ENCODE measurements at places on chromosomes 13 and 19.
A peak's percentile ranks its signal among the peaks of the same experiment; 100 is the strongest.

GRCh38 chr19:39816287-39817048 lies 17.5 kb downstream of the DYRK1B start:
- no peak for DNase-seq

- DNase-seq: no peak
Measured at GRCh38 chr13:59534806-59535205, 628.9 kb downstream of the DIAPH3 start.

GRCh38 chr19:4291184-4291732 lies 10.9 kb downstream of the TMIGD2 start:
- no peak for DNase-seq

DNA sequence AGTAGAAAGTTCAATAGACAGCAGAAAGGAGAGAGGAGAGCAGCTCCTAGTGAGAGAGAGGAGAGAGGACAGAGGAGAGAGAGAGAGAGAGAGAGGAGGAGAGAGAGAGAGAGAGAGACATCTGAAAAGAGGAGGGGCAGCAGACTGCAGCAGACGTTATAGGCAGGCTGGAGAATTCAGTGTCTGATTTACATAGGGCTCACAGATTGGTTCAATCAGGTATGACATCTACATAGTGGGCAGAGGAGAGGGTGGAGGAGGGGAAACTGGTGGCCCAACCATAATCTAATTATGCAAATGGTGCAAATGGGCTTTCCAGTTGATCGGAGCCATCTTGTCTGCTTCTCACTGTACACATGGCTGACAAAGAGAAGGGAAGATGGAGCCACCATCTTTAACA lies 221.3 kb upstream of the TRPC4 start:
- no peak for DNase-seq

DNA sequence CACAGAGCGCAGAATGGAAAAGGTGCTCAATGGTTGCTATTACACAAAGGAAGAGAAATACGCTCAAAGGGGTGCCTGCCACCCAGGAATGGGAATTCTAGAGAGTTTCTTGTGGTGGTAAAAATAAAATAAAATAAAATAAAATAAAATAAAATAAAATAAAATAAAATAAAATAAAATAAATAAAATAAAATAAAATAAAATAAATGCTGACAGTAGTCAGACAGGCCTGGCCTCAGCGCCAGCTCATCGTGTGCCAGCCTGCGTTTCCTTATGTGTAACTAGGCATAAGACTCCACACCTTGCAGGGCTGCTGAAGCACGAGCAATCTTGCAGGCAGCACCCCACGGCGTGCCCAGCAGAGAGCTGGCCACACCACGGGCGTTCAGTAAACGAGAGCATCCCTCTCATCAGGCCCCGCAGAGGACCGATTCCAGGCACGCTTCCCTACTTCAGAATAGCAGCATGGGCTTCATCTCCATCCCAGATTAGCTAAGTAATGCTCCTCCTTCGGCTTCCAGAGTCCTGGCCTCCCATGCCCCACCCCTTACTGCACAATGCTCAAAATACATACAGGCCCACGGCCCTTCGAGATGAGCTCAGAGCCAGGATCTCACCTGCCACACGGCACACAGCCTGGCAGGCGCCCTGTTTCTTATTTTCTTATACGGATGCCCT lies 5.6 kb downstream of the NAPA start:
- no peak for DNase-seq

- no peak for DNase-seq
Measured at GRCh38 chr13:79392882-79393563, 13.0 kb downstream of the RBM26 start.

- no peak for DNase-seq
Measured at GRCh38 chr19:42419309-42419708, 7.9 kb downstream of the LIPE start.

GRCh38 chr19:33678796-33679585 lies 57.2 kb downstream of the CHST8 start:
- DNase-seq: no peak

DNA sequence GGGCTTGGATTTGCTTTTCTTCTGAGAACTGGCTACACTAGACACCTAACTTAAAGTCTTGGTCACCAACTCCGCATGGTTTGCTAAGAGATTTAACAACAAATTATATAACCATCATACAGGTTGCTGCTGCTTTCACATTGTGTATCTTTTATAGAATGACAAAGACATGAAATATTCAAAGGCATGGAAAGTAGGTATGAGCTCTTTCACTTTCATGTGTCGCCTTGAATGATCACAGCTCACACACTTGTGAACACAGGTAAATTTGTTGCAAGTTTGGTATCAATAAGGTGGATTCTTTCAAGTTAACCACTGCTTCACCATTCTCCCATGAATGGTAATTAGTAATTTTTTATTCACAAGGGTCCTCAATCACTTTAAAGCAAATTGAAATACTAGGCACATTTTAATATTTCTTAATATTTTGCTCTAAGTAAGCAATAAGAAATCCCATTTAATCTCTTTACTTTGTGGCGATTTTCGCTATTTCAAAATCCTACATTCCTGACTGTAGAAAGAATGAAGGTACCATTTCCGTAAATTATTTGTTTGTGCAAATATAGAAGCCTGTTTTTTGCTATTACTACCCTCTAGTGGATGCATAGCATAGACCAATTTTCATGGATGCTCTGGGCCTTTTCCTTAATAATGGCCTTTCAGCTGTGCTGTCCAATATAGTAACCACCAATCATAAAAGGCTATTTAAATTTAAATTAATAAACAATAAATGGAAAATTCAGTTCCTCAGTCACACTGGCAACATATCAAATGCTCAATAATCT lies 45.5 kb upstream of the FREM2 start:
- no peak for DNase-seq

DNA sequence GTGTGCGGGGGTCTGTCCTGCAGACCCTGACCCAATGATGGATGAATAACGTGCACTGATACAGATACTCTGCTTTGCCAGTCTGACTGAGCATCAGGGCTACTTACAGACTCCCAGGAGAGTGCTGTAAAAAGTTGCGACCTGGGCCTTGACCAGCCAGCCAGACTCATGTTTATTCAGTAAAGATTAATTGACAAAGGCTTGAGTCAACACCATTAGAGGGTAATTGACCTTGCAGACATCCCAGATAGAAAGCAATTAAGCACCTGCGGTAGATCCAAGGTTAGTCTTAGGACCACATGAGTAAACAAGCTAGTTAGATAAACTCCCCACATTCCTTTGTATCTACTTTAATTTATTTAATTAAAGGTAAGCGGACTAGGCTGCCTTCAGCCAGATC lies 10.4 kb downstream of the NUDT19 start:
- no peak for DNase-seq

GRCh38 chr13:20882206-20882605 lies 20.3 kb downstream of the XPO4 start:
- DNase-seq: no peak

- no peak for DNase-seq
Measured at GRCh38 chr13:26495750-26496149, 61.7 kb upstream of the WASF3 start.

DNA sequence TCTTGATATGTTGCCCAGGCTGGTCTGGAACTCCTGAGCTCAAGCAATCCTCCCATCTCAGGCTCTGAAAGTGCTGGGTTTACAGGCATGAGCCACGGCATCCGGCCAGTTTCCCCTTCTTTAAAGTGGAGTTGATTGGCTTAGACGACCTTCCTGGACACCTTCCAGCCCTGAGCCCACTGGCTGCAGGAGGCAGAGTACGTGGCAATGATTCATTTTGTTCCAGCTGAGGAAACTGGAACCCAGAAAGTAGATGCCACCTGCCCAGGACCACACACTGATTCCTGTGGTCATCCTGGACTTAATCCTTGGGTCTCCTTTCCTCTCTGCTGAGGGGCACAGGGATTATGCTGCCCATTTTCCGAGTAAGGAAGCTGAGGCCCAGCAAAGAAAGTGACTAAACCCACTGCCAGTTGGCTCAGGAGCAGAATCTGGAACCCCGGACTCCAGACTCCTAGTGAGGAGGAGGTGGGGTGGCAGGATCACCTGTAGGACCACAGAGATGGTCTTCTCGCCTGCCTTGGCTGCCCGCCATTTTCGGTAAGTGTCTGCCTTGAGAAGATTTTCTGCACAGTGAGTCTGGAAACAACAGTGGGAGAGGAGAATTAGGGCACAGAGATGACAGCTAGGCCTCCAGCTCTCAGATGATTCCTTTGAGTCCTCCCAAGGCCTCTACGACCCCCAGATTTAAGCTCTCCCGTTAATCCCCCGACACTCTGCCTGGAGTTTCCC lies 737 bp downstream of the XRCC1 start:
- no peak for DNase-seq

- DNase-seq: peak; percentile 96
Measured at GRCh38 chr19:42295831-42296525, 6.0 kb upstream of the PRR19 start.

DNA sequence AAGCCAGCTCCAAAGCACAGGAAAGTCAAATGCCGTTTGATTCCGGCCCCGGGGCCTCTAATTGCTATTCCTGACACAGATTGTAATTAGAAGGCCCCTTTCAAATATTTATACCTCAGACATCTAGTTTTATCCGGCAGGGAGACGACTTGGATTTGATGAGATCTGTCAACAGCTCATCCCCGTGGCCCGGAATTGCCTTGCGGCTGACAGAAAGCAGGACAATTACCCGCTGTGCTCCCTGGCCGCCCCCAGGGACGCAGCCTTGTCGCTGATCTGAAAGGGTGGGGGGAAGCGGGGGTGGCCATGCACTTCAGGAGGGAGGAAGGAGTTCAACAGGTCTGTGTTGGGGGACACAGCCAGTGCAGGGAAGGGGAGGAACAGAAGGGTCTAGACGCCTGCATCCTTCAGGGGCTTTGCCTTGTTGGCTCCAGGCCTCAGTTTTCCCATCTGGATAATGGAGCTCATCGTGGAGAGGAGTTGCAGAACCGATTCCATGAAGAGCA lies 1.8 kb upstream of the SHD start:
- no peak for DNase-seq

DNA sequence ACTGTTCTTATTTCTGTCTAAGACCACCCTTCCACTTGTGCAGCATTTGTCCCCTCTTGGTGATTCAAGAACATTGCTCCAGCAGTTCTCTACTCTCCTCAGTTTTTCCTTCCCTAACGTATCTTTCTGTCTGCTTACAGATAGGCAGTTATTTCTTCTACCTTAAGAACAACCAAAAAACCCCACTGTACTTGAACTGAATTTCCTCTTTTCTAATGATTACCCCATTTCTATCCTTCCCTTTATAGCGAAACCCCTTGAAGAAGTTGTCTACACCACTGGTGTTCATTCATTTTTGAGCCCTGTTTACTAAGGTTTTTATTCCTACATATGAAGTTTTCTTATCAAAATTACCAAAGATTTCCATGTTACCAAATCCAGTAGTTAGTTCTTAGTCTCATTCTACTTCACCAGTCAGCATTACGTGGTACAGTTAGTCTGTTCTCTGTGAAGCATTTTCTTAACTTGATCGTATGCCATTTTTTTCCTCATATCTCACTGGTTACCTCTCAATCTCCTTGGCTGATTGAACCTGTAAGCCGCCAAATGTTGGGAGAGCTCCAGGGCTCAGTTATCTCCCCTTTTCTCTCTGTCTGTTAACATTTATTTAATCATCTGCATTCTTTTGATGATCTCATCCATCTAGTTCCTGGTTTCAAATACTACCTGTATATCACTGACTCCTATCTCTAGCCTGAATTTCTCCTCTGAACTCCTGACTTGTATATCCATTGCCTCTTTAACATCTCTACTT lies 9.0 kb downstream of the LSM14A start:
- DNase-seq: no peak

- DNase-seq: peak; percentile 30
Measured at GRCh38 chr19:35295792-35296462, 4.0 kb downstream of the MAG start.

GRCh38 chr13:67971291-67971690 lies 741.2 kb upstream of the PCDH9 start:
- no peak for DNase-seq

DNA sequence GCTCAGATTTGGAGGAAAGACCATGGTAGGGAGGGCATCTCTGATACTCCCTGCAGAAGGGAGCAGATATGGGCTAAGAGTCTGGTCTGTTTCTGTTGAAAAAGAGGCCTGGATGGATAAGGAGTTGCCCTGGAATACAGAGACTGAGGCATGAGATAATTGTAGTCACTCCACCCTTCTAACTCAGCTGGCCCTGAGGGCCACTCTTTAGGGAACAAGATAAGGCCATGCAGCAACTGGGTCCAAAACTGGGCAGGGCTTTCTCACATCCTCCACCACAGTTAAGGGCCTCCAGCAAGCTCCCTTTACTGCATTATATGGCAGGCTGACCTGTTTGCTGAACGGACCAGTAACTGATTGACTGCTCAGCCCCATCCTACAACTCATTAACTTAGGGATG lies 1.3 kb downstream of the ZNF749 start:
- DNase-seq: no peak

DNA sequence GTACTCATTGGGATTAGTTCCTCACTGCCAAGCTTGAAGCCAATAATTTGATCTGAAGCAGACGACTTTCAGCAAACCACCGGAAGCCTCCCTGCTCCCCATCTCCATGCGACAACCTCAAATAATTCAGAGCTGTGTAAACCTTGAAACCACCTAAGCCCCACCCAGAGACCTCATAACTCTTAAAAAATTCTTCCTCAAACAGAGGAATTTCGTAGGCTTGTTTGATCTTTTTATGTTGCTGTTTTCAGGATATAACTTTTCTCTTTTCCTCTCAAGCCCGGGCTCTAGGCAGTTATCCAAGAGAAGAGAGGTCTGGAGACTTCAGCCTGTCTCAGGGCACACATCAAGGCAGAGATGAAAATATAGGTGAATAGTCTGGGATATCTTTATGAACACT lies 311.6 kb downstream of the KCNRG start:
- DNase-seq: no peak

DNA sequence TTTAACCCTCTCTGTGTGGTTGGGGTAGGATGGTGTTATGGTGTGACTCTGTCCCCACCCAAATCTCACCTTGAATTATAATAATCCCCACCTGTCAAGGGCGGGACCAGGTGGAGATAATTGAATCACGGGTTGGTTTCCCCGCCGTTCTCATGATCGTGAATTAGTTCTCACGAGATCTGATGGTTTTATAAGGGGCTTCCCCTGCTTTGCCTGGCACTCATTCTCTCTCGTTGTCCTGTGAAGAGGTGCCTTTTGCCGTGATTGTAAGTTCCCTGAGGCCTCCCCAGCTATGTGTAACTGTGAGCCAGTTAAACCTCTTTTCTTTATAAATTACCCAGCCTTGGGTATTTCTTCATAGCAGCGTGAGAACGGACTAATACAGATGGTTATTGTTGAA lies 68.8 kb downstream of the ARHGEF7 start:
- DNase-seq: no peak

- no peak for DNase-seq
Measured at GRCh38 chr19:16604615-16605014, 23.4 kb downstream of the MED26 start.
